ENCODE measurements at places on chromosomes 4 and X.

GRCh38 chr4:23028875-23029274, 336.1 kb downstream of the GBA3 start:
- no peak for DNase-seq

DNA sequence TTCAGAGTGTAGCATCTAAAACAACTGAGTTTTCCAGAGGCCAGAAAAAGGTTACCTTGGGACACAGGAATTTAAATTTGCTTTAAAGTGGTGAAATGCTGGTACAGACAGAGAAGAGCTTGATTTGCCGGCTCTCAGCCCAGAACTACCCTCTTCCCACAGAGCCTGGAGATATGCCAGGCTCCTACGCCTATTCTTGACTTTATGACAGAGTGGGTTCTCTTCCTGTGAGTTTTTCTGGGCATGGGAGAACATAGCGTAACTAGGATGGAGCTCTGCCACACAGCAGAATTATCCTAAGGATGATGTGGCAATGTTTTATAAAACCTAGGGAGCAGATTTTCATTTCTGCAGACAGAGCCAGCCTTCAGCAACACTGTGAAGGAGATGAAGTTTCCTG, 241.8 kb downstream of the GRIA3 start:
- no peak for DNase-seq

GRCh38 chr4:175954685-175955084, 111.0 kb upstream of the WDR17 start:
- DNase-seq: no peak

- no peak for DNase-seq
Measured at GRCh38 chrX:38804682-38805431, 3.6 kb downstream of the MID1IP1 start.

DNA sequence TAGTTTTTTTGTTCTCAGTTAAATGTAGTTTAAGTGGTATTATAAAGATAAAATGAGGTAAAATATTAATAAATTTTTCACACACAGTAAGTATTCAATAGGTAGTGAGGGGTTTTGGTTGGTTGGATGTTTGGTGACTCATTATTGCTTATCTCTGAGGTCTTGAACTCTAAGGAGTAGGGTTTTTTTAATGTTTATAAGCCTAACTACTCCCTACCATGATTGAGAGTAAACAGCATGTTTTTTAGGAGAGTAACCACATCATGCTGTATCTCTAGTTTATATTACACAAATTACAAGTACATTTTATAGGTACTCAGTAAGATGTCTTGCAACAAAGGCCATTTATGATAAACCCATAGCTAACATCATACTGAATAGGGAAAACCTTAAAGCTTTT, 181.6 kb downstream of the MAPK10 start:
- no peak for DNase-seq

Measured in epithelial cell of prostate (primary cell).